ENCODE measurements at places on chromosomes 3 and 15.

DNA sequence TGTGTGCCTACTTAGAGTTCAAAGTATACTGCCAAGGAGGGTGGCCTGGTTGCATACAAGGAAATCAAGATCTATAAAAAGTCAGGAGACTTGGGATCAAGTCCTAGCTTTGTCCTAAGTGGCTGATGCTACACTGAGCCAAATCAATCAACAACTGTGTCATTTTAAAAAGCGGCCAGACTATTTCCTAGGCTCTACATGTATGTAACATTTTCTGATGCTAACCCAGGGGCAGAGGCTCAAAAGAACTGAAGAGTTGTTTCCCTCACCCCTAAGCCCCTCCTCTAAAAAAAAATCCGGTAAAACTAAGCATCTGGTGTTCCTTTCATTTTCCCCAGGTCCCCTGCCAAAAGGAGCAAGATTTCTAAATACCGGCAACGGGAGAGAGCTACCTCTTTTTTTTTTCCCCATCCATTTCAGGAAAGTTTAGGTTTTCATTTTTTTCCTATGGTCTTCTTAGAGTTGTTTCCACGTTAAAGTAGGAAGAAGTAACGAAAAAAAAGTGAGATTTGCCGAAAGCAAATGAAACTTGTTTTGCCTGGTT lies 18.8 kb upstream of the CHD2 start:
- DNase-seq: no peak

GRCh38 chr15:38010395-38010794 lies 76.0 kb downstream of the TMCO5A start:
- no peak for DNase-seq

DNA sequence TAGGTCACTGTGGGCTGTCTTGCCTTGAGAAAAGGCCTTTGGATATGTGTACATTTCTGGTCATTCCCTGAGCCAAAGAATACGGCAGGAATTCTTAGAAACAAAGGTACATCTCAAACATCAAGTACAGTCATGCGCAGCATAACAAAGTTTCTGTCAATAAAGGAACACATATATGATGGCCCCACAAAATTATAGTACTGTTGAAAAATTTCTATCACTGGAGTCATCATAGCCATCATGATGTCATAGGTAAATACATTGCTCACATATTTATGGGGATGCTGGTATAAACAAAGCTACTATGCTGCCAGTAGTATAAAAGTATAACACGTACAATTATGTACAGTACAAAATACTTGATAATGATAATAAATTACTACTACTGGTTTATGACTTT lies 38.9 kb upstream of the NECTIN3 start:
- no peak for DNase-seq

DNA sequence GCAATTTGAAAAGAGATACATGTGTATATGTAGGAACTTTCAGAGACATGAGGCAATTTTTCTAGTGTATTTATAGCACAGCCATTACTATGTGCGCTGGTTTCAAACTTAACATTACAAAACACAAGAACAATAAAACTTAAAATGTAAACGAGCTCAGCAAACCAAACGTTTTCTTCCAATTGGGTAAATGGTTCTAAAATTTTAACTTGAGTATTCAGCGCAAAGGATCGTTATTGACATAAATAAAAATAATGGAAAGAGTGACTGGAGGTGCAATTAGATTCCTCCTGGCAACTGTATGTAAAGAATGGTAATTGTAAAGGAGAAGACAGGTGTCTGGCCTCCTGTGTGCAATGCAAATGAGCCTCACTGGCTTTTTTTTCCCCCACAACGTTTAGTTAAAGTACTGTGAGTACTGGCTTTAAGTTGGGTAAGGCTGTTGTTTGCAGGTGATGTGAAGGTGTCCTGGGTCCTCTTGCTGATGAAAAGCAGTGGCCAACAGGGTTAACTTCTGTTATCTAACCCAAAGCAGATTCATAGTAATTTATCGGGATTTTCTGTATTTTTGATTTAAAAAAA lies 14.1 kb upstream of the GADL1 start:
- no peak for DNase-seq

GRCh38 chr3:36394176-36394575 lies 13.9 kb downstream of the STAC start:
- DNase-seq: no peak

GRCh38 chr3:74343391-74343790 lies 271.1 kb downstream of the CNTN3 start:
- DNase-seq: no peak

GRCh38 chr3:117218641-117219048 lies 509.1 kb downstream of the TUSC7 start:
- DNase-seq: no peak

- DNase-seq: no peak
These were observed 54.4 kb downstream of the ATP8B4 start for GRCh38 chr15:50064673-50065072.

GRCh38 chr3:176375519-176375918 lies 821.8 kb downstream of the TBL1XR1 start:
- no peak for DNase-seq

GRCh38 chr3:24129549-24129948 lies 184.5 kb downstream of the NR1D2 start:
- no peak for DNase-seq

GRCh38 chr3:169387751-169388696 lies 275.5 kb downstream of the MECOM start:
- DNase-seq: no peak

- no peak for DNase-seq
These were observed 36.8 kb upstream of the MAP3K13 start for GRCh38 chr3:185325946-185326791.

DNA sequence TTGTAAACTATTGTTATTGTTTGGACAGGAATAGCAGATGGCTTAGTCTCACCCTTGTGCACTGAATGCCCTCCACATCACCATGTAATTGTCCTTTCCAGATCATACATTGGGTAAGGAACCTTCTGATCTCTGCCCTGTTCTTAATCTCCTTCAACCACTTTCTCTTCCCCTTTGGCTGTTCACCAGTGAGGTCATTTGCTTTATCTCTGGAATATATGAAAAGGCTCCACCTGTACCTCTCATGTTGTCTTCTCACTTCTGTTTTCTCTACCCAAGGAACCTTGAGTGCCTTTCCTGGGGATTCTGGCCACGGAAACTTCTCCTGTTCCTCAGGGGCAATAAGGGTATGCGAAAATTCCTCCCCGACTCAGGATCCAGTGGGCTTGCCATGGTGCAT lies 28.5 kb downstream of the MCTP2 start:
- no peak for DNase-seq

GRCh38 chr3:156416846-156417558 lies 137.9 kb downstream of the SSR3 start:
- DNase-seq: no peak

GRCh38 chr3:3126477-3127431 lies at the start of gene TRNT1:
TRNT1 (plus strand) TSS chr3:3126940; CDS start chr3:3129041, 2,101 bp downstream.
- DNase-seq: peak; percentile 97

DNA sequence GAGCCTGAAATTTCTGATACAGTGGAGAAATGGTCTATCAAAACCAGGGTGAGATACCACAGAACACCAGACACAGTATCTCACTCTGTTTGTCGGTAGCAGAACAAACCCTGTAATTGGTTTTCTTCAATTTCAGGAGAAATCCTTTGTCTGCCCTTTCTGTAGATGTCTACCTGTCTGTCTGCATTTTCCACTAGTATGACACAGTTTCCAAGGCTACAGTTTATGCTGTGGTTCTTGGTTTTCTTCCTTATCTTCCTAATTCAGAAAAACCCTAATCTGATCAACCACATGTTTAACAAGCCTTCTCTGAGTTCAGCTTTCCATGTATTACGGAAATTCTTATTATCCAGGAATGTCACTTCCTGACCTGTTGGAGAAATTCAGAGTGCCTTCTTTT lies 70.8 kb downstream of the SCN11A start:
- DNase-seq: no peak

DNA sequence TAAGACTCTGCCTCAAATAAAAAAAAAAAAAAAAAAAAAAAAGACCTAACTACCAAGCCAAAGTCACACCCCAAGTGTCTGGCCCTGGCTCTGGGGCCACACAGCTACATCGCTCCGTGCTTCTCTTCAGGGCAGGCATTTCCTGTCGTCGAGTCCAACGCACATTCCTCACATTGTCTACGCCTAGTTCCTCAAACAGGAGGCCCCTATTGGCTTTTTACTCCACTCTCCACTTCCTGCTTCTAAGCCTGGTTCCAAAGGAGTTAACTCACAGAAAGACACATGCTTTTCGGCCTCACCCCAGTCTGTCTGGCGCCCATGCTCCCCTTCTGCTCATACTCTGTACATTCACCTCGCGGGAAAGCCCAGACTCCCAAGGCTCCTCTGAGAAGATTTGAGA lies 28.8 kb downstream of the KNG1 start:
- DNase-seq: no peak

GRCh38 chr3:156090126-156090525 lies 30.3 kb upstream of the KCNAB1 start:
- no peak for DNase-seq

- no peak for DNase-seq
These were observed 6.3 kb upstream of the BHLHE40 start for GRCh38 chr3:4972652-4973643.

GRCh38 chr3:123193448-123194101 lies 8.2 kb upstream of the SEC22A start:
- DNase-seq: no peak

GRCh38 chr3:116473602-116474001 lies 28.3 kb upstream of the LSAMP start:
- no peak for DNase-seq

DNA sequence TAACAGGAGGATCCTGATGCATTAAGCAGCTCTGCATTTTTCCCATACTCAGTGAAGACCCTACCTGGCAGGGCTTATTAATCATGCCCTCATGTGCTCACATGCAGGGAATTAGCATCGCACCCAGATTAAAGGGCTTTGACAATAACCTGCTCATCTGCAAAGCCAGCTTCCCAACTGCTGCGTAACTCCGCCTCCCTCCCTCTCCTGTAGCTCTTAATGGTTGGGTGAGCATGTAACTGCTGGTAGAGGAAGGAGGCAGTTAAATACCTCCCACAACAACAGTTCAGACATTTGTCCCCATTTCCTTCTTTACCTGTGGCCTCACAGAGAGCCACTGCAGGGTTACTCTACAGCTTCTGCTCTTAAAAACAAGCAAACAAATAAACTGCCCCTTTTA lies 203.6 kb upstream of the WNT5A start:
- no peak for DNase-seq

GRCh38 chr15:89375093-89376005 lies 40.7 kb upstream of the POLG start:
- DNase-seq: no peak

DNA sequence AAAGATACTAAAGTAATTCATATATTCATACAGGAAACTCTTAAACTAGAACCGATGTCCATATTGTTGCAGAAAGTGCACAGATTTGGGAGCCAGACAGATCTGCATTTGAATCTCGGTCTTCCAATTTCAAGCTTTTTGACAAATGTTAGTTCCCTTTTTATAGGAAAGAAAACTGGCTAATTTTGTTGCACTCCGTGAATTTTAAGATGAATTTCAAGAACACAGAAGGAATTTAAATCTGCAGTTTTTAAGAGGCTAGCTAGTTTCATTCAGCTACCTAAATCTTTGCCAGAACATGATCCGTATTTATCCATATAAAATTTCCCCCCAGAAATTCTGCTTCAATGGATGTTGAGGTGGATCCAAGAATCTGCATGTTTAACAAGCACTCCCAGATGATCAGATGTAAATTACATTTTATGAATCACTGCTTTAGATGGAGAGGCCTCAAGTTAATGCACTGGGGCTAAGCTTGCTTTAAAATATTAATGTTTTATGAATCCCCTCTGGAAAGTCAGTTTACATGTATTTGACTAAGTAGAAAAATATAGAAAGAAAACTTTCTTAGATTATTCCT lies 1296.3 kb upstream of the CADM2 start:
- DNase-seq: no peak

- DNase-seq: no peak
These were observed 59.0 kb downstream of the FRMD4B start for GRCh38 chr3:69326855-69327300.

GRCh38 chr15:91627473-91628278 lies 225.8 kb upstream of the SLCO3A1 start:
- no peak for DNase-seq

- DNase-seq: no peak
These were observed 48.9 kb downstream of the PTPRG start for GRCh38 chr3:61610316-61610715.

- DNase-seq: no peak
These were observed 871.9 kb upstream of the GBE1 start for GRCh38 chr3:82633319-82633718.

DNA sequence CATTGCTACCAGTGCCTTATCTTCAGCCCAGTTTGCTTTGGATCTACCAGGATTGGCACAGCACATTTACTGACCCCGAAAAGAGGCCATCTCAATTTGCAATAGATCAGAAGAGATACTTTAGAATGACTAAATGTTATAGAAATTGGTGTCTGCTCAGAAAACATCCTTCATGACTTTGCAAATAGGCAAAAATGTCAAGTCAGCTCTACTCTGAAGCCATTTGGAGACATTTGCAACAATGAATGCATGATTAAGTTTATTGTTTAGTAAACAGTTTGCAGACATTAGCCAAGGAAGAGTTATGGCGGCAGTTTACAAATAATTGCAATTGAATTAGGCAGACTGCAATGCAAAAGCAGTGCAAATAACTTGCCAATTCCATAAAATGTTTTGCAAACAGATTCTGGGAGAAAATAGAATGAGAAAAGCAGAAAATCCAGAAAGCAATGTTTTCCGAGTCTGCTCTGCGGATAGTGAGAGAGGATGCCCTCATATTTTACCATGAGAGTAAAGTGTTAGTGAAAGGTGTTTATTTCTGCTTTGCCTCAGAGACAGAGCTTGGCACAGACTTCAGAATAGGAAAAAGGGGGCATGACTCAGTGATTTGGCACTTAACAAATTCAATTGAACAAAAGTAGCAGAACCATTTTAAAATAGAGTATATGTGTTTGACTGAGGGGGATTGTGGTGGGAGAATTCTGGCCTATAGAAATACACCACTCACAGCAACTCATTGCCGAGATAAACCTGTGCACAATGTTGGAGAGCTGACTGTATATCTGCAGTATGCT lies 334.9 kb upstream of the NR2F2 start:
- DNase-seq: no peak

GRCh38 chr3:37725842-37726241 lies 135.8 kb upstream of the CTDSPL start:
- no peak for DNase-seq

- no peak for DNase-seq
These were observed 138.0 kb upstream of the RAD18 start for GRCh38 chr3:9101286-9101685.

- no peak for DNase-seq
These were observed 95.2 kb downstream of the KBTBD8 start for GRCh38 chr3:67093305-67093704.

- DNase-seq: no peak
These were observed 26.3 kb downstream of the DZIP1L start for GRCh38 chr3:138089091-138089490.

DNA sequence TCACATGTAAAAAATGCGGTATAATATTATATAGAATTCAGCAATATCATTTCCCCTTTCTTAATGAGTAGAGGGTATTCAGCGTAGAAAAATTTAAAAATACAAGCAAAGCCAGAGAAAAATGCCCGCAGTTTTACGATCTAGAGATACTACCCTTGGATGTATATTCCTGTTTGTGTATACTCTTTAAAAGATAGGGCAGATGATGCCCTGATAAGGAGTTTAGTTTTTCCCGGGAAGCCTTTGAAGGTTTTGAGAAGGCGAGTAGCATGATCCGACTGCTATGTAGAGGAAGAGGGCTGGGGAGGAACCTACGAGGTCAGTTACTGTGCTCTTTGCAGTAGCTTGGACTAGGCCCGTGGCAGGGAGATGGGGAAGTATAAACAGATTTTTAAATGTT lies 1.2 kb downstream of the YEATS2 start:
- DNase-seq: no peak

GRCh38 chr3:134610432-134611385 lies 40.1 kb downstream of the KY start:
- no peak for DNase-seq

GRCh38 chr3:157128771-157129681 lies 30.9 kb downstream of the CCNL1 start:
- no peak for DNase-seq
